ENCODE measurements at places on chromosomes 1 and 21. TPM values are rescaled to one million over a fixed set of nuclear protein-coding genes. Genes with fewer than 3 reads are reported as not detected.

GRCh38 chr1:97192872-97193572 lies 471.4 kb downstream of the PTBP2 start:
- DNase-seq, result peak; percentile 94

DNA sequence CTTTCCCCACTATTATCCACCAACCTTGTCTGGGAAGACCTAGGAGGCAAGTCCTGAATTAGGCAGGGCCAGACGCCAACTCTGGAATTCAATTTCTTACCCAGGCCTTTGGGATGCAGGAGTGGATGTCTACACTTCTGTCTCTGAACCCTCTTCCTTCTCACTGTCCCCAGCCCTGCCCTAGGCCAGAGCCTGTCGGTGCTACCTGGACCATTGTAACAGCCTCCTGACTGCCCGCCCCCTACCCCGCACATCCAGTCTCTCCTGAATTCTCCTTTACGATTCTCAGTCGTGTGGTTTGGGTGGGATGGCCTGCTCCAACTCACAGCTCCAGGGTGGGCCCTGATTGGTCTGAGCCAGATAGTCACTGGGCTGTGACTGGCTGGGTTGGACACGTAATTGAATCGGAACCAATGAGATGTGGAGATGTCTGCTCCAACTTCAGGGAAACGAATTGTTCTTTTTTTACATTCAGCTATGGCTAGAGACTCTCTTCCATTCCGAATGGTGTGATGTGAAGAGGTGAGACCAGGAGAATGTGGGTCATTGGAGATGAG lies 304.6 kb downstream of the PTPRU start:
- DNase-seq, result no peak

DNA sequence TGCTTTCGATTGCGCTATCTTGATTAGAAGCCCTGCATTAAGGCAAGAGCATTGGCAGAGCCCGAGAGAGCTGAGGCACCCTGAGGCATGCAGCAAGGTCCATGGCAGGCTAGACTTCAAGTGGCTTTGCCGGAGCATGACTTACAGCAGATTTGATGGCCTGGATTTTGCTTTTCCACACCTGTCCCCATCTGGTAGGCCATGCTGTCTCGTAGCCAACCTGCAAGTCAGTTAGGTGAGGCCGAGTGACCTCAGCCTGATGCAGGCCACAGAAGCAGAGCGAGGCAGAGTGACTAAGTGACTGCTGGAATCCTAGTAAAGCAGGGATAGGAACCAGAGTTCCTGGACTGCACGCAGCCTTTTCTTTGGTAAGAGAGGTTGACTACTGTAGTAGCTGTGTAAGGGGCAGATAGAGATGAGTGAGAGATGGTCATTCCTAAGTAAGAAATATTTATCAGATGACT lies 148.9 kb downstream of the PBX1 start:
- DNase-seq, result peak; percentile 93

ILDR2 gene
- total RNA-seq, result 21.5 TPM

GRCh38 chr1:247390996-247391395 lies 25.0 kb upstream of the NLRP3 start:
- DNase-seq, result no peak

TSSK3 gene
- not detected for total RNA-seq

Measured in M059J (cell line).